ENCODE measurements at places on chromosomes 12 and 14. TPM values are rescaled to one million over a fixed set of nuclear protein-coding genes. Genes with fewer than 3 reads are reported as not detected.
A peak's percentile ranks its signal among the peaks of the same experiment; 100 is the strongest.

DNA sequence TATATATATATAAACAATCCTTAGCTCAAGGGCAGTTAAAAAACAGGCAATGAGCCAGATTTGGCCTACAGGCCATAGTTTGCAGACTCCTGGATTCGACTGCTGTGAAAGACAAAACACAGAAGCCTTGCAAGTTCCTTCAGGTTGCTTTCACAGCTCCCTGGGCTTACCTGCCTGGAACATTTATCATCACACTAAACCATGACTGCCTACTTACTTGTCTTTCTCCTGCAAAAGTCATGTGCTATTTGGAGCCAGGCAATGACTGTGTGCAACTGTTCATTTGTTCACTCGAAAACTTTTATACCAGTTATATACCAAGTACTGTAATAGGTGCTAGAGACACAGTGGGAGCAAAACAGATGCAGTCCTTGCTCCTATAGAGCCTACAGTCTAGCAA is 2.2 kb upstream of the RPS6KA5 start:
- DNase-seq = no peak

GRCh38 chr14:70935135-70935534 is 27.9 kb downstream of the PCNX1 start:
- DNase-seq = no peak

- DNase-seq = no peak
Observed at GRCh38 chr12:75155962-75156361, 53.7 kb downstream of the KCNC2 start.

DNA sequence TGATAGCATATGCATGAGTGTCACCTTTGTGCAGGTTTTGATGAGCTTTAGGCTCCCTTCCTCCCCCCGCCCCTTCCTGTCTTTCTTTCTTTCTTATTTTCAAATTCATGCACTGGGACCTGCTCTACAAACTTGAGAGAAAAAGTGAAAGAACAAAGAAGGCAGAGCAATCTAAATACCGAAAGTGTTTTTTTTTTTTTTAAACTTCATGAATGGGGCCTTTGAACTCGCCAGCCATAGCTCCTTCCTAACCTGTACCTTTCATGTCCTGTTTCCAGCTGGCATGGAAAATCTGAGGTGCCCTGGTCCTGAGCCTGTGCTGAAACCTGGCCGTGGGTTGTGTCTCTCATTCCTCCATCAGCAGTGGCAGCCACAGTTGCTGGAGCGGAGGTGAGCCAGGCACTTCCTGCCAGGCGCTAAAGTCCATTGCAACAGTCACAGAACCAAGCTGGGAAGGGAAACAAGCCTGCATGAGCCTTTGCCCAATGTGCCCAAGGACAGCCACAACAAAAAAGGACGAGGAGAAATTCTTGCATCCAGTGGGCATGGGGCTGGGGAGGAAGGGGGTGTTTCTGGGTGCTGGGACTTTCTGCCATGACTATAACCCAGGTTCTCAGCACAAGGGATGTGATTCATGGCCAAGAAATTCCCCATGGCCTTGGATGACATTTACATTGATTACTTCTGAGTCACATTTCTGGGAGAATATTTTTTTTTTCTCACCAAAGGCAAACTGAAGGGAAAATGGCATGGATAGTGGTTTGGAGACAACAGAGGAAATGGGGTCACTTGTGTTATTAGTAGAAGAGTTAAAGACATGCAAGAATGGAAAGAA is 102.7 kb downstream of the TMEM30B start:
- no peak for DNase-seq

- DNase-seq = no peak
Observed at GRCh38 chr12:51620448-51620847, 29.4 kb downstream of the SCN8A start.

- no peak for DNase-seq
Observed at GRCh38 chr12:107515446-107515958, 170.1 kb upstream of the PWP1 start.

GRCh38 chr12:54173066-54173726 is 15.6 kb downstream of the SMUG1 start:
- no peak for DNase-seq

DNA sequence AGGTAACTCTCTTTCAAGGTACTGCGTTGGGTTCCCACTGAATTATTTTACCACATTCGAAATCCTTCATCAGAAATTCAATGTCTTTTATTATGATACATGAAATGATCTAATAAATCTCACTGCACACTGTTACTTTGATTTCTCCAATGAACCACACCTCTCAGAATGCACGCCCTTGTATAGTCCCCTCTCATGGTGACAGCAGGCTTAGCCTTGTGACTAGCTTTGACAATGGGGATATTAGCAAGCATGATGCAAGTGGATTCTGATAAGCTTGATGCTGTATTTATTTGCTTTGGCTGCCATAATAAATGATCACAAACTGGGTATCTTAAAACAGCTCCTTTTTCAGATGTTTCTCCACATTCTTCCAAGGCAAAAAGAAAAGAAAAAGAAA is 100.4 kb upstream of the ETV6 start:
- DNase-seq = no peak

GRCh38 chr12:24709216-24709615 is 239.7 kb downstream of the BCAT1 start:
- no peak for DNase-seq

DNA sequence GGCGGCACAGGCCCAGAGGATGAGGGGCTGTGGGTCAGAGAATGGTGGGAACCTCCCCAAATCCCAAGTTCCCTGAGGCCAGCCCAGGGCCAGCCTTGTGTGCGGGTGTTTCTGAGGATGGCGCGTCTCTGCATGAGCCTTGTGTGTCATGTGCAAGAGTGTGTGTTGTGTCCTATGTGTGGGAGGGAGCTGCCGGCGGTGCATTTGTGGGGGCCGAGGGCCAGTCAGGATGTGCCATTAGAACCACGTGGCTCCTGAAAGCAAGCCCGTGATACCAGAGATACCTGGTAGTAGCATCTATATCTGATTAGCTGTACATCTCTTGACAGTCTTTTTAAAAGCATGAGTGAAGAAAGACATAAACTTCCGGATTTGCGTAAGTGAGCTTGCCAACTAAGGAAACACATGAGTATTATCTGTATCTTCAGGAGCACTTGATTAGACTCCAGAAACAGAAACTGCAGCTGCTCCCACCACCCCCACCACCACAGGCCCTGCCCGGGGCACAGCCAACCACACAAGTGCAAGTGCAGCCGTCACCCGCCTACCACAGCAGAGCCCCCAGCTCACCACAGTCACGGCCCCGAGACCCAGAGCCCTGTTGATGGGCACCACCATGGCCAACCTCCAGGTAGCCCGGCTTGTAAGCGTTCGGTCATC is 19.2 kb downstream of the DDX51 start:
- DNase-seq = no peak

GRCh38 chr12:1073652-1074051 is 82.6 kb downstream of the ERC1 start:
- no peak for DNase-seq

GRCh38 chr14:102320033-102320660 is 601 bp downstream of the ZNF839 start:
- no peak for DNase-seq

GRCh38 chr12:100229876-100230275 is 29.3 kb downstream of the ACTR6 start:
- DNase-seq = peak; percentile 10

DNA sequence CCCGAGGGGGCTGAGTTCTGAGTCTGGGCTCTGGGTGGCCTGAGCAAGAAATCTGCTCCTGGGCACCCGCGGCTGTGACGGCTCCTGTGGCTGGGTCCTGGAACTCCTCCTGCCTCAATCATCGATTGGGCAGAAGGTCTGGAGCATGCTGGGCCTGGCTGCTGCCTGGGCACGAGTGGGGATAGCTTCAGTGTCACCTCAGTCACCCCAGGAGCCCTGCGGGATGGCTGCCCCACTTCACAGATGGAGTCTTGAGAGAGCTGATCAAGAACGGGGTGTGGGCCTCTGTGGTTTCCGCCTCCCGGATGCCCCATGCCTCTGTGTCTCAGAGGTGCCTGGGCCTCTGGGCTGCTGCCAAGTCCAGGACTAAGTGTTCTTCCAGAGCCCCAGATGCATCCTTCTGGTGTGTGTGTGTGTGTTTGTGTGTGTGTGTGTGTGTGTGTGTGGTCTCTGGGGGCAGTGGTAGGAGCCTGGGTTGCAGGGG is 185.6 kb upstream of the C14orf180 start:
- no peak for DNase-seq

GRCh38 chr12:100359248-100359647 is 2.4 kb downstream of the SLC17A8 start:
- DNase-seq = no peak

- DNase-seq = no peak
Observed at GRCh38 chr12:20883288-20883687, 72.8 kb downstream of the SLCO1B3 start.

DNA sequence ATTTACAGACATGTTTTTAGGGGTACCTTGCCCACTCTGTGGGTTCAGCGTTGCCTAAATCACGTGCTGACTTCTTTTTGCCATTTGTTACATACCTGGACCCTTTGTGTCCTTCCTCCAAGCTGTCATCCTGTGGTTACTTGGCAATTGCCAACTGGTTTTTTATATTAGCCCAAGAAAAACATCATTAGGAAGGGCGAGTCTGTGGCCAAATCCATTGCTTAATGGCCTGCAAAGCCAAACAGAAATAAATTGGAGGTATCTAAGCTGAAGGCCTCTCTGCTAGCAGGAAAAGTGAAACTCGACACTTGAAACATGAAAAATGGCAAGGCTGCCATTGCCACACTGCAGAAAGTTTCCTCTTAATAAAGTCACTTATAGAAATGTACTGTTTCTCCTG is 190.4 kb downstream of the NUAK1 start:
- DNase-seq = no peak

PLEK2 gene
- polyA plus RNA-seq = 3.9 TPM

STAC3 gene
- polyA plus RNA-seq = 1.1 TPM

ALDH2 gene
- polyA plus RNA-seq = 219 TPM

IL23A gene
- 0.89 TPM for polyA plus RNA-seq

CMAS gene
- 42.3 TPM for polyA plus RNA-seq

GLT8D2 gene
- 37.2 TPM for polyA plus RNA-seq

CD163L1 gene
- 1.5 TPM for polyA plus RNA-seq

HVCN1 gene
- 9.7 TPM for polyA plus RNA-seq

ANG gene
- 47.3 TPM for polyA plus RNA-seq

Data from urinary bladder (tissue), 4 donors.